ENCODE measurements at places on chromosomes 5 and 9. TPM values are rescaled to one million over a fixed set of nuclear protein-coding genes. Genes with fewer than 3 reads are reported as not detected.

The GCNT4 gene
- total RNA-seq, result 0.43 TPM

GRCh38 chr5:88507261-88507660 is 238.6 kb upstream of the TMEM161B start:
- H3K4me1 ChIP-seq, result no peaks in the 10 kb centered on the region
- H3K27ac ChIP-seq, result no peak overlapping the region
- H3K36me3 ChIP-seq, result no peaks in the 10 kb centered on the region
- DNase-seq, result no peak
- no peaks in the 10 kb centered on the region for H3K27me3 ChIP-seq

- H3K27me3 ChIP-seq, result no peaks in the 10 kb centered on the region
- H3K4me3 ChIP-seq, result no peak overlapping the region
- H3K36me3 ChIP-seq, result no peaks in the 10 kb centered on the region
- H3K4me1 ChIP-seq, result peaks cover 12% of the 10 kb centered on the region
Measured at GRCh38 chr5:73311291-73312110, 137.1 kb downstream of the FOXD1 start.

- no peak overlapping the region for H3K27ac ChIP-seq
- H3K36me3 ChIP-seq, result no peaks in the 10 kb centered on the region
- H3K4me3 ChIP-seq, result no peak overlapping the region
Measured at GRCh38 chr5:83360573-83360972, 111.0 kb upstream of the VCAN start.

- no peak overlapping the region for H3K27ac ChIP-seq
- peaks cover 8% of the 10 kb centered on the region for H3K36me3 ChIP-seq
- no peaks in the 10 kb centered on the region for H3K27me3 ChIP-seq
- H3K4me1 ChIP-seq, result no peaks in the 10 kb centered on the region
- H3K4me3 ChIP-seq, result no peak overlapping the region
Measured at GRCh38 chr9:32956606-32957005, 44.8 kb downstream of the APTX start.

Data from ascending aorta (tissue), 2 donors.